CD4-positive, alpha-beta T cell treated with Interleukin-4 for 1 hour (primary cell): ENCODE measurements at places on chromosomes 11 and 22.

GRCh38 chr11:104999721-105000120, 23.2 kb downstream of the CASP5 start:
- no peak for DNase-seq

- no peak for DNase-seq
These were observed 231.7 kb downstream of the AASDHPPT start for GRCh38 chr11:106309070-106309684.

GRCh38 chr11:2998073-2998850, 6.1 kb upstream of the NAP1L4 start:
- no peak for DNase-seq

DNA sequence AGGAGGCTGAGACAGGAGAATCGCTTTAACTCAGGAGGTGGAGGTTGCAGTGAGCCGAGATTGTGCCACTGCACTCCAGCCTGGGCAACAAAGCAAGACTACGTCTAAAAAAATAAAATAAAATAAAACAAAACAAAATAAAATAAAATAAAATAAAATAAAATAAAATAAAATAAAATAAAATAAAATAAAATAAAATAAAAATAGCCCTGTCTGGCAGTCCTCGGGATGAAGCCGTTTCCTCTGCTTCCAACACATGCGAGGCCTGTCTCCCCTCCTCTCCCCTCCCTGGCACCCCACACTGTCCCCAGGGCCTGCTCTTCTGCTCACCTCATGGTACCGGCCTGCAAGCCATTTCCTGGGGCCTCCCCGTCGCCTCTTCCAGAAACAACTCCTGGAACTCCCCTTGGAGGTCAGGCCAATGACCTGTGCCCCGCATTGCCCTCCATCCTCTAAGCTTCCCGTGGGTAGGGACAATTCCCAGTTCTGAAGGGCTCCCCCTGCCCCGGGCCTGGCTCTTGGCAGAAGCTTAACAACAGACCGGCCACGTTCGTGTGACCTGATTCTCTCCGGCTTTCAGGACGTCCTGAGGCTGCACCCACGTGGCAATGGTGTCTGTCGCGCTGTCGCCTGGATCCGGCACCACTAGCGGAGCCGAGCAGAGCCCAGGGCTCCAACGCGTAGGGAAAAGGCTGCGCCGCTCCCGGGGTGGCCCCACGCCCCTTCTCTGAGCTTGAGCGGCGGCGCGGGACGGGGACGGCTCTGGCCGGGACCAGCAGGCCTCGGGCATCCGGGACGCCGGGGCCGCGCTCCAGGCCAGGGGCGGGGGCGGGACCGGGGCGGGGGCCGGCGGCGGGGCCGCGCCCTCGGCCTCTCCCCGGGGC, 456 bp upstream of the PARVB start:
- peak; percentile 44 for DNase-seq

GRCh38 chr11:67079065-67079705, 22.5 kb downstream of the RHOD start:
- DNase-seq = no peak

- no peak for DNase-seq
These were observed 119.1 kb downstream of the MN1 start for GRCh38 chr22:27682437-27682836.

DNA sequence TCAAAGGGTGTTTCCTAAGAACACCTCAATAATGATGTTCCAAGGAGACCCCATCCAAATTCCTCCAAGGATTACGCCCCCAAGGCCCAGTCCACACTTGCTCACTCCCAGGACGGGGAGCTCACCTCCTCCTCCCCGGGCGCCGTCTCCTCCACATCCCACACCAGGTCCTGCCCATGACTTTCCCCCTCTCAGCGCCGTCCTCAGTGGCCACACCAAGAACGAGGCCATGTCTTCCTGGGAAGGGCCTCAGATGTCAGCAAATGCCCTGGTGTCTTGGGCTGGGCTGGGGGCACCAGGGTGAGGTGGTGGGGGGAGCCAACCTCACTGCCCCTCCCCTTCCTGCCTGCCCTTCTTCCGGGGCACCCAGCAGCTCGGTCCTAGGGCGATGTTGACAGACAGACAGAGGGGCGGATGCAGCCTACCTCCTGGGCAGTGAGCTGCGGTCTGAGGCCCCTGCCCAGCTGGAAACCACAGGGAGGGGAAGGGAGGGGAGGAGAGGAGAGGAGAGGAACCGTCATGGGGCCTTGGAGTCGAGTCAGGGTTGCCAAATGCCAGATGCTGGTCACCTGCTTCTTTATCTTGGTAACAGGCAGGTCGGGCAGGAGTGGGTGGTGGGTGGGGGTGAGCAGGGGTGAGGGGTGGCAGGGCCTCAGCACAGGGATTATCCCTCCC, at the start of the genes C11orf21 and TSPAN32:
Gene C11orf21, minus strand, starts transcription at position 288 of the 675 bp plus-strand sequence. Its CDS starts 110 bp downstream, at position 178.
Gene TSPAN32, plus strand, starts transcription at position 383 of the 675 bp plus-strand sequence. Its CDS starts 137 bp downstream, at position 520.
- peak; percentile 84 for DNase-seq

DNA sequence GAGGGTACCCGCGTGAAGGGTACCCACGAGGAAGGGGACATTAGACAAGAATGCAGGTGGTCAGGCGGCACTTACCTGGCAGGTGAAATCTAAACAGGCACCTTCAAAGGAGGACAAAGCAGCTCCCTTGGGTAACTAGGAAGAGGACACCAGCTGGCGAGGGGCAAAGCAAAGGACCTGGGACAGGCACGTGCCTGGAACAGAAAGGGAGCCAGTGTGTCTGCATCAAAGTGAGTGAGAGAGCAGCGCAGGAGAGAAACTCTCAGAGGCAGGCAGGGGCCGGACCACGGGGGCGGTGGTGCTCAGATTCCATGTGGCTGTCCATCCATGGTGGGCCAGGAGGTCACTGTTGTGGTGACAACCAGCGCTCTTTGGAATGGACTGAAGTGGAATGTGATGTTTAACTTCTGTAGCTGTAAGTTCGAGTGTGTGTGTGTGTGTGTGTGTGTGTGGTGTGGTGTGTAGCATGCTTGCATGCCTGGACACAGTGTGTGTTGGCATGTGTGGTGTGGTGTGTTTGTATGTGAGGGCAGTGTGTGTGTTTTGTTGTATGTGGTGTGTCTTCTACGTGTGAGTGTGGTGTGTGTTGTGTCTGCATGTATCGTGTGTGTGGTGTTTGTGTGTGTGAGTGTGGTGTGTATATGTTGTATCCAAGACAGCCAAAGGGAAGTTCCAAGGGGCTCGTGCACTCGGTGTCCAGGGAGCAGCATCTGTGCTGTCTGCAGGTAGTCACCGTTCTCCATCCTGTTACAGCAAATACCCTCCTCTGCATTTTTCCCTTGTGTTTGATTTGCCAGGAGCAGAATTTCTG, 86.4 kb downstream of the CDKN1C start:
- no peak for DNase-seq

DNA sequence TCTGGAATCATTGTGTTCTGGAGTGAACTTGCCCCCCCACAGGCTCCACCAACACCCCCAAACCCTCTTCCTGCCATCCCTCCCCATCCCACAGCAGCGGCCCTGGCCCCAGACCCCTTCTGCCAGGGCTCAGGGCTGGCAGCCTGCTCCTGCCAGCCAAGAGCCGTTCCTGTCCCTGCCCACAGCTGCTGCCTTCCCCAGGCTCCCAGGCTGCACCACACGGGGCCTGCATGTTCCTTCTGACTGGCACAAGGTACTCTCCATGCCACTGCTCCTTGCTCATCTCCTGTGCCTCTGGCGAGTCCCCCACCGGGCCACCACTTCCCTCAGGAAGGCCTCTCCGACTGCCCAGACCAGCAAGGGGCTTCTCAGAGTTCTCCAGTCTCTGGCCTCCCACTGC, 4.9 kb downstream of the GP1BB start:
- DNase-seq = no peak

GRCh38 chr22:37033605-37034430, 14.3 kb downstream of the MPST start:
- DNase-seq = no peak

DNA sequence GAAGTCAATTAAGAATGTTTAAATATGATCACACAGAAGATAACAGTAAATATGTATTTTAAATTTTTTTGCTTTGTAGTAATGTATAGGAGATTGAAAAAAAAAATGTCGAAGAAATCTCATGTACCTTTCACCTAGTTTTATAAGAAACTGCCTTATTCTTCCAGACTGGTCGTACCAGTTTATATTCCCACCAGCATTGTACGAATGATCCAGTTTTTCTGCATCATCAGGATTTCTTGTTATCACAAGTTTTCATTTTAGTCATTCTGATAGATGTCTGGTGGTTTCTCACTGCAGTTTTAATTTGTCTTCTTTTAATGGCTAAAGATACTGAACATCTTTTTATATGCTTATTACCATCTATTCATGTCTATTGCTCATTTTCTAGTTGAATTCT, 101.8 kb upstream of the CTSC start:
- DNase-seq = no peak

DNA sequence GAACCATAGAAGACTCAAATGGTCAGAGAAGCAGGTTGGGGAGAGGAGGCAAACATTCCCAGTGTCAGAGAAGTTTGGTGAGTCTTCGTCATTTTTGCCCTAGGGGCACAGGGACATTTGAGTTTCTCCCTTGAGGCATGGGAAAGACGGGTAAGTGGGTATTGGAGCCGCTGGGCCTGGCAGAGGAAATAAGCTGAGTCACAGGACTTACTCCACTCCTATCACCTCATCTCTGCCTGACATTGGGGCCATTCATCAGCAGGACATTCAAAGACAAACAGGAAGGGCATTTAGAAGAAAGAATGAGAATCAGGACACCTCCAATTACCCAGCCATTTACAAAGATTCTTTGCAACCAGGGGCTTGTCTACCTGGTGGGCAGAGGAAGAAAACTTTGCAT, 100.7 kb upstream of the SEZ6L start:
- no peak for DNase-seq

GRCh38 chr11:27184458-27185312, 144.1 kb downstream of the BBOX1 start:
- no peak for DNase-seq

DNA sequence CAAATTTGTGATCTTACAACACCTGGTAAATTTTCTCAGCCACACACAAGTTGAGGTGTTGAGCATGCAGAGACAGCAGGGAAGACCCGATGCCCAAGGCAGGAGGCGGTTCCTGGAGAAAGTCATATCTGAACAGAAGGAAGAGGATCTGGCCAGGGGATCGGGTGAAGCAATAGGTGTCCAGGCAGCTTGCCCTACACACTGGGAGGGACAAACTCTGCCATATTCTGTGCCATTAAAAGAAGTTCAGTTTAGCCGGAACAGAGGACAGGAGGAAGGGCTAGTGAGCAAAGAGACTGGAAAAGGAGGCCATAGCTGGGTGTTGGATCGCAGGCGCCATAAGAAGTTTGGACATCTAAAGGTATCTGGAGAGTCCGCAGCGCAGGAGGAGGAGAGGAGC, 76.5 kb downstream of the TMPRSS5 start:
- no peak for DNase-seq
